H4 (cell line): ENCODE measurements at places on chromosomes 16 and 17.

DNA sequence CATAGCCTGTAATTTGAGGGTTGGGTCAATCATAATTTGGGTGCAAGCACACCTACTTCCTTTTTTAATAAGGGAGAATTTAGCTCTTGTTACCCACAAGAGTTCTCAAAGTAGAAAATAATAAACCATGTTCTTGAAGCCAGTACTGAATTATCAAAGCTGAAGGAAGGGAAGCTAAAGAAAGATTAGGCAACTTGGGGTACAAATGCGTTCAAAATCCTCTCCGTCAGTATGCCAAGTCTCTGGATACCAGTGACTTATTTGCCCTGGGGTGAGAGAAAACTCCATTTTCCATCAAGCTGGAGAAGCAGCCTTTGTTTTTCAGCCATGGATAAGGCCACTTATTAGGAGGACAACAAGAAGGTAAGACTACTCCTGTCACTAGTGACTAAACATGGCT lies 23.5 kb upstream of the DHRS13 start:
- DNase-seq: no peak

DNA sequence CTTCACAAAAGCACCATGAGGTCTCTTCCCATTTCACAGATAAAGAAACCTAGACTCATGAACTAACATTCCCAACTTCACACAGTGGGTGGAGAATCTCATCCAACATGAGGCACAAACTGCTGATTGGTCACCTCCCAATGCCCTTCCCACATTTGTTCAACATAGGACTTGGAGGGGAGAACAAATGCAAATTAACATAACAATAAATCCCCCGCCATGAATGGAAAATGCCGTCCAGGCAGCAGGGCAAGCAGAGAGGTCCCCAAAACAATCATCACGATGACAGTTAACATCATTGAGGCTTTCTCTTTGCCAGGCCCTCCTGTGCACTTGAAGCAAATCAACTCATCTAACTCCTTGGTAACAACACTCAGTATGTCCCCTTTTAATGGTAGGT lies 185.3 kb downstream of the TMEM132E start:
- no peak for DNase-seq

DNA sequence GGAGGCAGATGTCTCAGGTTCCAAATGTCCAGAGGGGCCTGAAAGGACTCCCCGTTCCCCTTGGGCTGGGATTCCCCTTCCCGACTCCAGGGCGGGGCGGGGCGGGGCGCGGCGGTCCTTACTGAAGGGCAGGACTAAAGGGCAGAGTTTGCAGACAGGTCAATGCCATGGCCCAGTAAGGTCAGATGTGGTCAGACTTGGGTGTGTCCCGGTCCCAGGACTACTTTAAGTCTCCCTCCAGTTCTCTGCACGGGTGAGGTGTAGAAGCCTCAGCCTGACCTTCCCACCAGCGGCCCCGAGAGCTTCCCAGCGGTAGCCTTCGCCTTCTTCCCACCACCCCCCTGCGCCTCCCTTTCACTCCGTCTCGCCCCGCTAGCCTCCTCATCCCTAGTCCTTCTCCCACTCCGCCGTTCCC lies 532 bp downstream of the KDM6B start:
- DNase-seq: no peak

DNA sequence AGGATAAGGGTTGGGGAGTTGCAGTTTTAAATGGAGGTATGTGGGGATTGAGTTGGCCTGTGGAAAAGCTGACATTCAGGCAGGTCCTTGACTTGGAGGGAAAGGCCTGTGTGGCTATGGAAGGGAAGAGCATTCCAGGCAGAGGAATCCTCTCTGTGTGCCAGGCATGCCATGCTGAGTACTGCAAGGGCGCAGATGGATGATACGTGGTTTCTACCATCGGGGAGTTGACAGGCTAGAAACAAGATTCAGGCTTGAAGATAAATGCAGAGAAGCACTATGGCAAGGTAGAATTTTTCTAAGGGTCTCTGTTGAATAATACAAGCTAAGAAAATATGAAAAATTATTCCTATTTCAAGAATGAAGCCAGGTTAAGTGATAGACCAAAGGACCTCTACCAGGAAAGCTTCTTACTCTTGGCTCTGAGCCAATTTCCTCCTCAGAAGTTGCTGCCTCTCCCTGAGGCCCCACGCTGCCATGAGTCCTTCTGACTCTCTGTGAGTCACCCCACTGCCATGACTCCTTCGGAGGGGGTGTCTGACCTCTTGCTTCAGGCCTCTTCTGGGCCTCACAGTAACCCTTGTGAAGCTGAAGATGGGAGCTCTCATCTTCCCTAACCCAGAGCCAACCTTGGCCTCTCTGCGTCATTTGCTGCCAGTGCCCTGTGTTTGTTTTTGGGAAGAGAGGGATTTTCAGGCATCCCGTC lies 75.8 kb downstream of the WNT3 start:
- DNase-seq: peak; percentile 70

GRCh38 chr16:30700491-30700890 lies 1.5 kb downstream of the SRCAP start:
- no peak for DNase-seq

DNA sequence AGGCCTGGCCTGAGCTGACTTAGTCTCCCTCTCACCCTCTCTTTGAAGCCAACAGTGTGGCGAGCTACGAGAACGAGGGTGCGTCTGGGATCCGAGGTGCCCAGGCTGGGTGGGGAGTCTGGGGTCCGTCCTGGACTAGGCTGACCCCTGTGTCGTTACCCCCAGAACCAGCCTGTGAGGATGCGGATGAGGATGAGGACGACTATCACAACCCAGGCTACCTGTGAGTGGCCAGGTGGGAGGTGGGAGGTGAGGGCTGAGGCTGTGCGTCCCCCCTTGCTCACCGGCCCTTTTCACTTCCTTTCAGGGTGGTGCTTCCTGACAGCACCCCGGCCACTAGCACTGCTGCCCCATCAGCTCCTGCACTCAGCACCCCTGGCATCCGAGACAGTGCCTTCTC lies 1.6 kb downstream of the LAT start:
- no peak for DNase-seq

DNA sequence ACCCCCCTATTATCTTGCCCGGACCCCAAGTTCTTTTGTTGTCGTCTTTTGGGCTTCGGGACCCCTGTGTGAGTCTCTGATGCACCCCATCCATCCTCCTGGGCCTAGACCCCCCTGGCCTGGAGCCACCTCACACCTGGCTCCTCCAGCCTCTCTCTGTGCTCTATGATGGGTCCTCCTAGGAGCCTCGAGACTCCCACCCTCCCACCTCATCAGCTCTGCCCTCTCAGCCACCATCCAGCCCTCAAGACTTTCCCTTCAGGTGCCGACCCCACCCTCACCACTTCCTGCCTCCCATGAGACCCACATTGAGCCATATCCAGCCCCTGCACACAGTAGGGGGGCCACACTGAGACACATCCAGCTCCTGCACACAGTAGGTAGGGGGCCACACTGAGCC lies 8.7 kb upstream of the ATP2A3 start:
- no peak for DNase-seq

DNA sequence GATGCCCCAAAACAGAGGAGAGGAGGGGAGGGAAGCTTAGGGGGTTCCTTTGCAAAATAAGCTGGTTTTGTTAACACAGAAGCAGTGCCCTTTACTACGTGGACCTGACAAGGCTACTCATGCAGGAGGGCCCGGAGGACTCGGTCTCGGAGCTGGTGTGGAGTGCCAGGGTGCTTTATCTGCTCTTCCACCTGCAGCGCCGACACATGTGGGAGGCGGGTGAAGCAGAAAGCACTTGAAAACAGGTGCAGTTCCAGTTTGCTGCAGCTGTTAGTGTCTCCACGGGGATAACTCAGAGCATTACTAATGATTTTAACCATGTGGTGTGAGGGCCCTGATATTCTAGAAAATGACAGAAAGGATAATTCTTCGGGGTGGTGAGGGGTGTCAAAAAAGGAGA lies 35.0 kb upstream of the MNT start:
- no peak for DNase-seq

DNA sequence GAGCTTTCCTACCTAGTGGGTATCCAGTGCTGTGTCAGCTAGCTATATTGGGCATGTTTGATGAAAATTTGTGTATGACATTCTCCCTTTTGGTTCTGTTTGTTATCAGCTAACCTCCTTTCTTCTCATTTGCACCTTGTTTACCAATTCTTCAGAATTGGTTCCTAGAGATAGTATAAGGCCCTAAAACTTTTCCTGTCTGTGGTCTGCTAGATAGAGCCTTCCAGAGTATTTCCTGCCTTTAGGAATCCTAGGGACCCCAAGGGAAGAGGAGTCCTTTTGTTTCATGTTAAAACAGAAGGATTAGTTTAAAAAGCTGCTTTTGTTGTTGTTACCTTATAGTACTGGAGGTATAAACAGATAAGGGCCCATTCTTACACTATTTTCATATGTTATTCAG lies 11.5 kb downstream of the MAP3K3 start:
- DNase-seq: no peak
